Pericardium fibroblast (primary cell): ENCODE measurements at places on chromosomes 5 and 9. TPM values are rescaled to one million over a fixed set of nuclear protein-coding genes. Genes with fewer than 3 reads are reported as not detected.

The IFNA21 gene
- not detected in 2 replicates for total RNA-seq

The ZNF608 gene
- 7.1 and 10.5 TPM in 2 replicates for total RNA-seq

The CXCL14 gene
- total RNA-seq, result 0.58 TPM in 1 of 2 replicates, not detected in the other

The CACNA1B gene
- under 0.01 and 0.12 TPM in 2 replicates for total RNA-seq

The SHC3 gene
- 4.4 and 10.1 TPM in 2 replicates for total RNA-seq

The FRMPD1 gene
- not detected in 2 replicates for total RNA-seq

The RNF224 gene
- total RNA-seq, result not detected in 2 replicates

The IGFBPL1 gene
- not detected in 2 replicates for total RNA-seq

The AQP7 gene
- total RNA-seq, result not detected in 2 replicates

The SMIM32 gene
- not detected in 2 replicates for total RNA-seq

The ARHGEF39 gene
- total RNA-seq, result 0.23 and 1.5 TPM in 2 replicates

The TEK gene
- total RNA-seq, result 5.1 and 14.2 TPM in 2 replicates

The MZB1 gene
- not detected in 2 replicates for total RNA-seq

The GPRIN1 gene
- 1.8 and 1.9 TPM in 2 replicates for total RNA-seq

The IRX4 gene
- 1.4 TPM in 1 of 2 replicates, not detected in the other for total RNA-seq

The IDNK gene
- 0.47 and 1.1 TPM in 2 replicates for total RNA-seq

The SHOC1 gene
- 0.09 TPM in 1 of 2 replicates, not detected in the other for total RNA-seq

The TMEFF1 gene
- 2.5 and 3.7 TPM in 2 replicates for total RNA-seq

The PCDHGA3 gene
- 1.8 and 4.4 TPM in 2 replicates for total RNA-seq

The ANKRD31 gene
- under 0.01 and 0.09 TPM in 2 replicates for total RNA-seq

The FBLL1 gene
- 0.68 and 1.6 TPM in 2 replicates for total RNA-seq

The TMEM38B gene
- total RNA-seq, result 3.5 and 9.9 TPM in 2 replicates

The FAM200C gene
- total RNA-seq, result 3.0 and 4.0 TPM in 2 replicates

The STKLD1 gene
- total RNA-seq, result 0.09 and 3.4 TPM in 2 replicates

The SPAG8 gene
- total RNA-seq, result 0.09 and 0.82 TPM in 2 replicates

The ARL14EPL gene
- total RNA-seq, result not detected in 2 replicates

The ARID3C gene
- total RNA-seq, result 0.35 and 1.2 TPM in 2 replicates
